Activated CD4-positive, alpha-beta T cell treated with anti-CD3 and anti-CD28 coated beads, Interleukin-2, amount 50 U/mL, for 1 hour (primary cell): ENCODE measurements at places on chromosomes 6 and 20.

DNA sequence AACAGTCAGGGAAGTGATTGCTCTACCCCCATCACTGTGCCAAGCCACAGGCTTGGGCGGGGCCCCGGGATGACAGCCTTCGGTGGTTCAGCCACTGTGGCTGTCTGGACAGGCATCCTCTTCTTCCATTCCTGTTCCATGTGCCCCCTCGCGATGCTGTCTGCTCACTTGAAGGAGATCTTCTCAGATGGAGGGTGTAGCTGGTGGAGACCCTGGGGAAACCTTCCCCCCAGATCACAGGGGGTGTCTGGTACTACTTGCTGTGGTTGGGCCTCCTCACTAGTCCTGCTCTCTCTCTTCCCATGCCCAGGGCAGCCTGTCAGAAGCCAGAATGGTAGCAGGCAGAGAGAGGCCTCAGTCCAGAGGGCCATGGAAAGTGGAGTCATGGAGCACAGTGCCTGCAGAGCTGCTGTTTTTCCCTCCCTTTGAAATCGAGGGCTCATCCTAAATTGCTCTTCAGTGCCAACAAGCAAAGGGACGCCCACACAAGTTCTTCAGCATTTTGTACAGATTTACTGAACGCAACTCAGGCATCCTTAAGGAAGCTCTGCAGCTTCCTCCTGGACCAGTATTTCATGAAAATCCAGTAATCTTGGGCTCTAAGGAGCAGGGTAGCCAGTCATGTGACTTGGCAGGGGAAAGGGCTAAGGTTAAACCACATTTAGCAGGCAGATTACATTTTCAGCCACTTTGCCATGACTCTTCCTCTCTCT, 326.6 kb downstream of the ZFAND3 start:
- no peak for DNase-seq

GRCh38 chr6:20119485-20119884, 92.8 kb downstream of the MBOAT1 start:
- no peak for DNase-seq

DNA sequence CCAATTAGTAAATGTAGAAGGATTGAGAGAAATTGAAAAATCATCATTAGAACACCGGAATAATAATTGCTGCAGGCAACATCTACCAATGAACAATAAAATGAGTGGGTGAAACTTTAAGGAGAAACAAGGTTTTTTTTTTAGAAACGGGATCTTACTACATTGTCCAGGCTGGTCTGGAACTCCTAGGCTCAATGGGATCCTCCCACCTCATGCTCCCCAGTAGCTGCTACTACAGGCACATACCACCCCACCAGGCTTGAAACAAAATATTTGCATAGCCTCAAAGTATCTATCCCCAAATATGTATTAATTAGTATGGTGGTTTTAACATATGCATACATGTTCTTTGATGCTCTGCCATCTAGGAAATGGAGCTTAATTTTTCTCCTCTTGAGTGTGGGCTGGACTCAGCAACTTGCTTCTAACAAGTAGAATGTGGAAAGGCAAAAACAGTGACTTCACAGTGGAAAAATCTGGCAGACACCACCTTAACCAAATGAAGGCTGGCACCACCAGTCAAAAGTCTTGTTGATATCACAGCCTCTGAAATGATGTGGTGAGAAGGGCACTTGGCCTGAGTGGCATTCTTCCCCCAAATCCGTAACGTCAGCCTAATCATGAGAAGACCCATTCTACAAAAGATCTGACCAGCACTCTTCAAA, 12.1 kb downstream of the NRSN2 start:
- no peak for DNase-seq

GRCh38 chr20:53044296-53044695, 72.1 kb downstream of the TSHZ2 start:
- no peak for DNase-seq

DNA sequence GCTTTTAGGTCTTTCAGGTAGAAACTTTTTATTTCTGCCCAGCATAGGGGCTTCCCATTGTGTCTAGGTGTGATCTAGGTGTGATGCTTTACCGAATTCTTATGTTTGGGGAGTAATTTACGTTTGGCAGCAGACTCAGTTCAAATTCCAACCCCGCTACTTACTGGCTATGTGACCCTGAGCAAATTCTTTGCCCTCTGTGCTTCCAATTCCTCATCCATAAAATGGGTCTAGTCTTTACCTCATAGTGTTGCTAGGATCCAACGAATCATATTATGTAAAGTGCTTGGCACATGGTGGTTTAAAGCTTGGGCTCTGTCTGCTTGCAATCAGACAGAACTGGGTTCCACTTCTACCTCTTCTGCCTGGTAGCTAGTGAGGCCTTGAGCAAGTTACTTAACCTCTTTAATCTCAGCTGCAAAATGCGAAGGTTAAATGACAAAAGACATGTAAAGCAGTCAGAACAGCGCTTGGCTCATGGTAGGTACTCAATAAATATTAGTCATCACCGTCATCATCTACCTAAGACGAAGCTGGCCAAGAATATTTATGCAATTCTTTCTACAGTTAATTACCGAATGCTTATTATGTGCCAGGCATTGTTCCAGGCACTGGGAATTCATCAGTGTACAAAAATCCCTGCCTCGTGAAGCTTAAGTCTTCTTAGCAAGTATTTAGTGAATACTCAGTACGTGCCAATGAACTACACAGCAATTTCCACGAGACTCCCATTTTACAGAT, 1.0 kb downstream of the NSFL1C start:
- DNase-seq: no peak

DNA sequence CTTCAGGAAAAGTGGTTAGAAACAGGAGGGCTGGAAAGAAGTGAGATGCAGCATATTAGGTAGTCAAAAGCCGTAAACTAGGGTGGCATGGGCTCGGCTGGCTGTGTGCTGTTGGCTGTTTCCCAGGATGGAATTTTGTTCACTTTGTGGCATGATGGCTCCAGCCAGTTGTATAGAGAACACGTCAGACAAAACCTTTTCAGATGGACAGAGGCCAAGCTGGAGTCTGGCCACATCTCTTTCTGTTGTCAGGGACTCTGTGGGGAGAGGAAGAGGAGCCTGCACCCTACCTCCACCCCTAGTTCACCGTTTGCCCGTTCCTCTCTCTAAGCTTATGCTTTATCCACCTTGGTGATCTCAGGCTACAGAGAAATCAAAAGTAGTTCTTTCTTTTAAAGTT, 22.0 kb downstream of the C6orf89 start:
- DNase-seq: no peak

- DNase-seq: no peak
Measured at GRCh38 chr6:7249391-7249790, 63.6 kb downstream of the SSR1 start.

GRCh38 chr6:168368936-168369335, 49.4 kb upstream of the DACT2 start:
- no peak for DNase-seq

GRCh38 chr6:16504609-16505008, 256.7 kb downstream of the ATXN1 start:
- DNase-seq: no peak
